HTR-8/SVneo (cell line): ENCODE measurements at places on chromosomes 6 and 20.

DNA sequence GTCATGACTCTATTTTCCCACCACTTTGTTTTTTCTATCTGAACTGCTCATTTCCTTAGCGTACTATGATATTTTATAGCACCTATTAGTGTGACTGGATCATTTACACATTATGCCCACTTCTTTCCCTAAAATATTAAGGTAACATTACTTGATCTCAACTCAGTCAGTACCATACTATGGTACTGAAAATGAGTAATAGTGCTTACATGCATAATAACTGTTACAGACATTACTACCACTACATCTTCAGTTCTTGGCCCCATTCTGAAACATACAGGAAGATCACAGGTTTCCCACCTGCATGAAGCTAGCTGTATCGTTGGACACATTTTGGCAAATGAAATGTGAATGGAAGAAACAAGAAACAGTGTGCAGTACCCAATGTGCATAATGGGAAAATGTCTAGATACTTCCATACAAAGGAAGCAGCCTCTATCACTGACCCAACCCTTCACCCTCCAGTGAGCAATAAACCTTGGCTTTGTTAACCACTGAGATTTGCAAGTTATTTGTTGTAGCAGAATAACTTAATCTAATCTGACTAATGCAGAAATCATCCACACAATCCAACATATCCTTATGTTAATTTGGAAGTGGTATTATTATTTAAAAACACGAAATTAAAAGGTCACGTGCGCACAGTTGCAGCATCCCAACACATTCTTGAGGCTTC lies 108.6 kb upstream of the DOK5 start:
- no peak for DNase-seq

DNA sequence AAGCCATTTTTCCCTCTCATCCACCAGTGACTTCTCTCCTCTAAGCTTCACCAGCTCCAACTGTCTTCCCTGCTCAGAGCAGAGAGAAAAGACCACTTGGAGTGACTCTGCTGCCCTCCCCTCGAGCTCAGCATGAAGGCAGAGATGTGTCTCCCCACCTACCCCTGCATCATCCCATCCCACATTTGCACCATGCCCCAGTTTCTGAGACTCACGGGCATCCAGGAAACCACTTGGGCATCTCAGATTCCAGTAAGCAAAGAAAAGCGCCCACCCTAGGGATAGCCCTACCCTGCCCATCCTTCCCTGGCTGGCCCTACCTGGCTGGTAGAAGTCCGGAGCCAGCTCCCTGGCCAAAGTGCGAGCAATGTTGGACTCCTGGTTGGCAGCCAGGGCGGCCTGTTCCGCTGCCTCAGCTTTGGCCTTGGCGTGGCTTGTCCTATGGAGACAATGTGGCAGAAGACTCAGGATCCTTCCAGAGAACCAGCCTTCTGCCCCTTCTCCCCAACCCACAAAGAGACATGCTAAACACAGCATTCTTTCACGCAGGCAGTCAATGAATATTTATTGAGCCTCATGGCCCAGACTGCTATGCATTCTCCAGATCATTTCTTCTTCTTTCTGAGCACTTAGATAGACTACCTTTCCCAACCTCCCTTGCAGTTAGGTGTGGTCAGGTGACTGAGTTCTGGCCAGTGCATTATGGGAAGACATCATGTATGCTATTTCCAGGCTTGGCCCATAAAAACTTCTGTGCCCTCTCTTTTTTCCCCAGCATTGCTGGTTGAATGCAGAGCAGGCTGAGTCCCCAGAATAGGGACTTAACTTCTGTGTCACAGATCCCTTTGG lies 68.6 kb downstream of the JPH2 start:
- DNase-seq: no peak

DNA sequence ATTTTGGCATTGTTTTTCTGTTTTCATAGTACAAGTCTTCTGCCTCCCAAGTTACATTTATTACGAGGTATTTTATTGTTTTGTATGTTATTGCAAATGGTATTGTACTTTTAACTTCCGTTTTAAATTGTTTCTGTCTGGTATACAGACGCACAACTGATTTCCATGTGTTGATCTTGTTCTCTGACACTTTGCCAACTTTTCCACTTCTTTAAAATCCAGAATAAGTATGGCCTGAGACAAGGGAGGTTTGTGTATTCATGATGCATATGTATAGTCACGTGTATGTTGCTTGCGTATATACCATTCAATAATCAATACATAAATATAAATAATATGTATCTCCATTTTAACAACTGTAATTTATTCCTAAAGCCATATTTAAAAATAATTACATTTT lies 41.2 kb downstream of the THBS2 start:
- DNase-seq: no peak

DNA sequence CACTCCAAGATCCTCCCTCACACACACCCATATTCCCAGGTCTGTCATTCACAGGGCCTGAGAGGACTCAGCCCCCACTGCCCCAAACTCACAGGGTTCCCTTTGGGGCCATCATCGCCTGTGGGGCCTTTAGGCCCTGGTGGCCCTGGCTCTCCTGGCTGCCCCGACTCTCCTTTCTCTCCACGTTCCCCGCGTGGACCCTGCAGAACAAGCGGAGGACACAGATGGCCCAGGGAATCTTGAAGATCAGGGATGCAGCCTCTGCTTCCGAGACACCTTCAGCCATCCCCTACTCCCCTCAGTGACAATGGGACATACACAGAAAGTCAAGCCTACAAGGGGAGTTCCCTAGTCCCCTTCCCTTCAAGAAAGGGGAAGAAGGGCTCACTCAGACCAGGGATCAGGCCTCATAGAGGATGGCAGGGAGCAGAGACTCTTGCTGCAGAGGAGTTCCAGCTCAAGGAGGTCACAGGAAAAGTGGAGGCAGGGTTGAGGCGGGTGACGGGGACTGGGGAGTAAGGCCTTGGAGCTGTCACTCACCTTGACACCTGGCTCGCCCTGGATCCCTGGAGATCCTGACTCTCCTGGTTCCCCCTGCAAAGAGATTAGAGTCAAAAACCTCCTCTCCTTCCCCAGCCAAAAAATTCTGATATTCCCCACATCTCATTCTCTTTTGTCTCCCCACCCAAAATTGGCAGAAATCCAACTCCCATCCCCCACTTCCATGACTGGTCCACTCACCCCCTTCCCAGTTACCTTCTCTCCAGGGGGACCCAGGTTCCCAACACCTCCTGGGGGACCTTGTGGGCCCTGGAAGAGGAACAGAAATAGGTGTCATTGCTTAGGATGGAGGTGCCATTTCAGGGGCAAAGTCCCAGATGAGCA lies 22.7 kb downstream of the COL11A2 start:
- no peak for DNase-seq

DNA sequence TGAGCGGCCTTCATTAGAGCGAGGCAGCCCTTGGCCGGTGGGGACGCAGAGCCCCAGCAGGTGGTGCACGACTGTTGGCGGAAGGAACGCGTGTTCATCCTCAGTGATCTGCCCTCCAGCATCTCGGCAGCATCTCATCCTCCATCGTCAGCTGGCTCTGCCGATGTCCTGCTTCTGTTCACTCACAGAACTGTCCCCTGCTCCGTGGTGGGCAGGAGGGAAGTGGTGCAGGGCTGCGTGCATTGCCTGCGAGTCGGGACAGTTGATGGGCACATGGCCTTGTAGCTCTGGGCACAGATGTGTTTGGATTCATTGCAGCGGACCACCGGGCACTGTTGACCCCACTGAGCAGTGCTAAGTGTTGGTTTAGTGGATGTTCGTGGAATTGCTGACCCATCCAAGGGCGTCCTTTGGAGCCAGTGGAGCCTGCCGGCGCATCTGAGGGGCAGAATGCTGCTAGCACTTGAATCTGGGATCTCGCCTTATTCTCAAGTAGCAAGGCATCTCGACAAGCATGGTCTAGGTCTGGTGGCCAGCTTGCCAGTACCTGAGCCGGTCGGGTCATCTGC lies 6.7 kb upstream of the SLC17A9 start:
- DNase-seq: no peak

GRCh38 chr20:7866285-7866684 lies 74.0 kb downstream of the HAO1 start:
- no peak for DNase-seq
